ENCODE measurements at places on chromosomes 5 and 9.

- no peak for DNase-seq
These were observed 20.7 kb downstream of the BRD3OS start for GRCh38 chr9:134045841-134046544.

DNA sequence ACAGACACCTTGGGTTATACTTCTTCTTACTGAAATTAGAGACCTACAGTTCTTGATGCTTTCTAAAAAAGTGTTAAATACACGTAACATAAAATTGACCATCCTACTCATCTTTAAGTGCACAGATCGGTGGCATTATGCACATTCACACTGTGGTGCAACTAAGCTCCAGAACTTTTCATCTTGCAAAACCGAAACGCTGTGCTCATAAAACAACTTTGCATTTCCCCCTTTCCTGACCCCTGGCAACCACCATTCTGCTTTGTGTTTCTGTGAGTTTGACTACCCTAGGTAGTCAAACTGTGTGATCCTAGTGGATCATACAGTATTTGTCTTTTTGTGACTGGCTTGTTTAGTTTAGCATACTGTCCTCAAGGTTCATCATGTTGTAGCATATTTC, 3.9 kb downstream of the MVB12B start:
- no peak for DNase-seq

DNA sequence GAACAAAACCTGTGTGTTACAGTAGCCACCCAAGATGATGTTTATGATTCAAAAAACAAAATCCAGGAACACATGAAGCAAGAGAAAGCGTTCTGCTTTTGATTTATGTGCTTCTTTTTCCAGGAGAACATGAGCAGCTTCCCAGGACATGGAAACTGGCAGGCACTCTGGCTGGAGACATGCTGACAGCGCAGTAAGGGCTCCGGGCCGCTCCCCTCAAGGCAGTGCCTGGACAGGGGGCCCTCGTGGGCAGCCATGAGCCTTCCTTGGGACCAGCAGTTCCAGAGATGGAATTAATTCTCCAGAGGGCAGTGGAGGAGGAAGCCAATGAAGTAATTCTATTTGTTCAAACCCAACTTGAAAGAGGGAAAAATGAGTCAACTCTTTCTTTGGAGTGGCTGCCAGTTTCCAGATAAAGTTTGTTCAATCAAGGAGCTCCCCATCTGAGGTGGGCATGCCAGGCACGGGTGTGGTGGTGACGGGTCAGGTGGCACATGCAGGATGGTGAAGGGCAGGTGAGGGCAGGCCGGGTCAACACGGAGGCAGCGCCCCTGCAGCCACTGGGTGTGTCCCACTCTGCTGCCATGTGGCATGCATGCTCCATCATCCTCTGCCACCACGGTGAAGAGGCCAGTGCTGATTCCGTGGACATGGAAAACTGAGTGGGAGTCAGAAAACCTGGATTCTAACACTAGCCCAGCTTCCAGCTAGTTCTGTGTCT, 83.8 kb downstream of the OTULIN start:
- DNase-seq, result no peak

DNA sequence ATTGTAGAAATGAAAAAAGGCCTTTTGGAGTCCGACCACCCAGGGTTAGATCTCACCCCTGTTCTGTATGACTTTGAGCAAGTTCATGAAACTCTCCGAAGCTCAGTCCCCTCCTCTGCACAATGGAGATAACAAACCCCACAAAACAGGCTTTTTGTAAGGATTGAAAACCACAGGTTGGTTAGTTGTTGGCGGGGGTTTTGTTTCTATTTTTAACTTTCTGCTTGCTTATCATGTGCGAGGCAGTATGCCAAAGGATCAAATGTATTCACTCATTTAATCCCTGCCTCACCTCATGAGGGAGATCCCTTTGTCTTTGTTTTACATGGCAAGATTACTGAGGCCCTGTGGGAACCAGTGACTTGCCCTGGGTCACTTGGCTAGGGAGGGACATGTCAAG, 539.1 kb downstream of the CDK5RAP2 start:
- no peak for DNase-seq

DNA sequence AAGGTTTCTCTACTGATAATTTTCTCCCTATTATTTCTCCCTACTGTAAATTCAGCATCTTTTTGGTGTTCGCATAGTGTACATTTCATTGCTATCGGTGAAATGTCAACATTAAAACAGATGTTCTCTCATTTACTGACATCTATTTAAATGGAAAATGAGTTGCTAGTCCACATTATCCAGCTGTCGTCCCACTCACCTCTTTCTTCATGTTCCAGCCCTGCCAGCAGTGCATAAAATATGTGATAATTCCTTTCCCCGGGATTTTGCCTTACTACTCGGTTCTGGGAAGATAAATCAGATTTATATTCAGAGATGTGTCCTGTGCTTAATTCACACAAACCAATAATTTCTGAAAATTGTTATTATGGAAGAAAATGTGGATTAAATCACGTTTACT, 155.8 kb downstream of the MYO10 start:
- no peak for DNase-seq

DNA sequence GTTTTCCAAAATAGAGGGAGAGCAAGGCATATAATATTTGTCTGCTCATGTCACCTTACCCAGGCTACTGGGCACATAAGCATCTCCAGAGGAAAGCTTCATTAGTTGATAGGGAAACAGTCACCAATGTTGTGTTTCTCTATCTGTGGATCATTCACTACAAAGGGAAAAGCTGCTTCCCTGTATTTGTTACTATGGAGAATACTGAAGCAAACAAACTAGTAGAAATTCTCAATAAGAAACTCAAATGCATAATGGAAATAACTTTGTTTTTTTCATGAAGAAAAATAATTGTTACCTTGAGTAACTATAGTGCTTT, 138.2 kb downstream of the PCSK1 start:
- DNase-seq, result no peak

GRCh38 chr5:6595405-6595804, 37.4 kb downstream of the NSUN2 start:
- DNase-seq, result no peak

- no peak for DNase-seq
These were observed 193.7 kb downstream of the PIK3R1 start for GRCh38 chr5:68409259-68409658.

- no peak for DNase-seq
These were observed at the start of gene SEMA4D for GRCh38 chr9:89497978-89498851. TSS of gene SEMA4D (minus strand) at chr9:89498113. CDS start at chr9:89405456, 92,657 bp downstream.

DNA sequence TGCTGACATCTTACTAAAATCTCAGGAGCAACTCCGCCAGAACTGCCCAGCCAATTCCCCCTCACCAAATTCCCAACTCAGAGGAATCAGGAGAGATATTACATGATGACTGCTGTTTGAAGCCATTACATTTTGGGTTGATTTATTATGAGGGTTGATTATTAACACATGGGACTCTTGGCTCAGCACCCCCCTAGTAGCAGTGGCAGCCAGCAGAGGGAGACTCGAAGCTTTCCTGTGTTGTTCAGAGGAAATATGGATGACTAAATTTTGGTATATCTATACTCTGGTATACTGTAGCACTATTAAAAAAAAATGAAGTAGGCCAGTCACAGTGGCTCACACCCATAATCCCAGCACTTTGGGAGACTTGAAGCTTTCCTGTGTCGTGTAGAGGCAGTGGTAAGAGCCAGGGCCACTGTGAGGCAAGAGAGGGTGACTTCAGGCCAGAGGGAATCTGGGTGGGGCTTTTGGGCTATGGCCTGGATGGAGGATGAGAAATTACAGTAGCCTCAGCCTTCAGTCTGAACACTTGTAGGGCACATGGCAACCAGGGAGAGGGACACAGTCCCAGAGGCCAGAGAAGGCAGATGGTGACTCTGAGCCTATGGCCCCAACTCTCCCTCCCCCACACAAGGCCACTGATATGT, 111.4 kb downstream of the LHX2 start:
- DNase-seq, result no peak

DNA sequence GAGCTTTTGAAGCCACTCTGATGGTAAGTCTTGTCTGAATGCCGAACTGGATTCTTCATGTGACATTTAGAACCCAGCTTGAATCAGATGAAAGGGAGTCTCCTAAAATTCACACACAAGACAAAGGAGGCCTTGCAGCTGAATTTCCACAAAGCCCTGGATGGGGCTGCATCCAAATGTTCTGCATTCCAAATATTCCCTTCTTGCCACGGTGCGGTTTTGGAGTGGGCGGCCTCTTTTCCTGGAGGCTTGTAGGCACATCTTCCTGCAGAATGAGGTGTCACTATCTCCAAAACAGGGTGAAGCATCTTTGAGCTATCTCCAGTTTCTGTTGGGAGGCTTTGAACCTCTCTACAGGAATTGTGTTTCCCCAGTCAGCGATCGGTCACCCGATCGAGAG, 342.7 kb downstream of the ARHGEF28 start:
- DNase-seq, result no peak

DNA sequence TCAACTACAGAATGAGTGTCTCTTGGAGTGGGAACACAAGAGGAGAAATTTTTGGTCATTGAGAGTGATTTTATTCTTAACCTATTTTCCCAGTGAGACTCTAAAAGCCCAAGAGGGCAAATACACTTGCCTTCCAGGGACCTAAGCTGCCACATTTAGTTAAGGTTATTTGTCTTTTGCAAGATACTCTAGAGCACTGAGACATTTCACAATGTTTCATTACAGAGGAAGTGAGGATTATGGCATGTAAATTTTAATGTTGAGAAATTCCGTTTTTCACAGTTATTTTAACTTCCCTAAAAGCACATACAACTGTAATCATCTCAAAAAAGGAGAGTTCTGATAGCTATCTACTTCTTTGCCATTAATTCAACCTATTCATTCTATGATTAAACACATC, 38.7 kb upstream of the RAB3C start:
- no peak for DNase-seq

- DNase-seq, result no peak
These were observed 165.4 kb upstream of the RAI14 start for GRCh38 chr5:34490506-34491250.

- DNase-seq, result no peak
These were observed 53.9 kb downstream of the KCNN2 start for GRCh38 chr5:114415760-114416159.

DNA sequence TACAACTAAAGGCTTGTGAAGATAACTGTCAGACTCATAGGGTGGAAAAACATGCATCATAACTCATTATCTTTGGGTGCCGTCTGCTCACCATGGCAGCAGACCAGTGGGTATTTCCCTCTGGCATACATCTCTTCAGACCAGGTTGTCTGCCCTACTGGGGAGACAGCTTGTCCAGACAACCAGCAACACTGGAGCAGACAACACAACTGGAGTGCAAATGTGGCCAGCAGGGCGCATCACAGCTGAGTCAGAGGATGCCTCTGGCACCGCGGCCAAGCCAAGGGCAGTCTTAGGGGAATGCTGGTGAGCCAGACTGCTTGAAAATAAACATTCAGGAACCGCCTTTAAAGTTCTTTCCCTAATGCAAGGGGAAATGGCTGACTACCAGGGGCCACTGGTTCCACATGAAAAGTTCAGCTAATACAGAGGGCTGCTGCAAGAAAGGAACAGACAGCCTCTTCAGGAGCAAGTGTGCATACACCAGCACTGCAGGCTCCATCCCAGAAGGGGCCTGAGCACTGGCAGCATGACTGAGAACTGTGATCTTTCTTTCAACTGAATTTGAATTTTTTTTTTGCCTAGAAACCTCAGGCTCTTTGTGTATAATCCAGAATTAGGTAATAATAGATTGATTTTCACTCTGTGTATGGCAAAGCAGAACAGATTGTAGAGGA, 77.3 kb downstream of the MAMDC2 start:
- DNase-seq, result no peak

- DNase-seq, result no peak
These were observed 124.4 kb downstream of the SSBP2 start for GRCh38 chr5:81626524-81626923.

DNA sequence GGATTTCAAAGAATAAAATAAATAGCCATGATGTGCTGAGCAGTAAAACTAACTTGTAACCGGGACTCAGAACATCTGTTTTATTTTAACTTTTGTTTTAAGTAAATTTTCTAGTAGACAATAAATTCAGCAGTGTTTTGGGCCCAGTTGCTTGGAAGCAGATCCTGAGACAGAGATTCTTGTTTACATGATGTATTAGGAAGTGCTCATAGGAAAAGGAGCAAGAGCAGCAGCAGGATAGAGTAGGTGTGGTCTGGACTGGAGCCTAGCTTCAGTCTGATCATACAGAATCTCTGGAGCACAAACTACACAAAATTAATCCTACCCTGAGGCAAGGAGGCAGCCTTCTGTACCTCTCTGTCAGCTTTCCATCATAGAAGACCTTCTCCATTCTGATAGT, 139.2 kb upstream of the CCNH start:
- DNase-seq, result no peak

DNA sequence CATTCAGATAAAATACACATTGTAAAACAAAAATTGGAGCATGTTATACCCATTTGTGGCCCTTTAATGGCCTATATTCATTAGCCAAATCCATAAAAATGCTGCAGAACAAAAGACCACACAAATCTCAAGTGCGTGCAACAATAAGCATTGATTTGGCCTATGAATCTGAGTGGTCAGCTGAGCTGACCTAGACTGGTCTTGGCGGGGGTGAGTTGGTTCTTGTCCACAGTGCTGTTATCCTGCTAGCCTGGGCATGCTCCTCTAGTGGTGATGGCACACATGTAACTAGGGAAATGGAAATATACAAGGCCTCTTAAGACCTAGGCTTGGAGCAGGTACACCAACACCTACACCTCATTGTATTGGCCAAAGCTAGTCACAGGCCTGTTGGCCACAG, 122.2 kb upstream of the TBCA start:
- DNase-seq, result no peak

DNA sequence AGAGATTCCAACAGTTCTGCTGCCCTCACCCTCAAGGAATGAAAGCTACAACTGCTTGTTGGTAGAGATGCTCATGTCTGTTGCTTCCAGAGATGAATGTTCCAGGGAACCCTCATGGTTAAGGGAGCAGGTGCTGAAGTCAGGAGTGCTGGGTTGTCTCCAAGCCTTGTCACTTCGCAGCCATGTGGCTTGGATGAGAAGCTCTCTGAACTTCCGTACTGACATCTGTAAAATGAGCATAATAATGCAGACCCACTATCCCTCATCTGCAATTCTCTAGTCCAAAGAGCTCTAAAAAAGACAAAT, 133.3 kb upstream of the ADRA1B start:
- DNase-seq, result no peak

DNA sequence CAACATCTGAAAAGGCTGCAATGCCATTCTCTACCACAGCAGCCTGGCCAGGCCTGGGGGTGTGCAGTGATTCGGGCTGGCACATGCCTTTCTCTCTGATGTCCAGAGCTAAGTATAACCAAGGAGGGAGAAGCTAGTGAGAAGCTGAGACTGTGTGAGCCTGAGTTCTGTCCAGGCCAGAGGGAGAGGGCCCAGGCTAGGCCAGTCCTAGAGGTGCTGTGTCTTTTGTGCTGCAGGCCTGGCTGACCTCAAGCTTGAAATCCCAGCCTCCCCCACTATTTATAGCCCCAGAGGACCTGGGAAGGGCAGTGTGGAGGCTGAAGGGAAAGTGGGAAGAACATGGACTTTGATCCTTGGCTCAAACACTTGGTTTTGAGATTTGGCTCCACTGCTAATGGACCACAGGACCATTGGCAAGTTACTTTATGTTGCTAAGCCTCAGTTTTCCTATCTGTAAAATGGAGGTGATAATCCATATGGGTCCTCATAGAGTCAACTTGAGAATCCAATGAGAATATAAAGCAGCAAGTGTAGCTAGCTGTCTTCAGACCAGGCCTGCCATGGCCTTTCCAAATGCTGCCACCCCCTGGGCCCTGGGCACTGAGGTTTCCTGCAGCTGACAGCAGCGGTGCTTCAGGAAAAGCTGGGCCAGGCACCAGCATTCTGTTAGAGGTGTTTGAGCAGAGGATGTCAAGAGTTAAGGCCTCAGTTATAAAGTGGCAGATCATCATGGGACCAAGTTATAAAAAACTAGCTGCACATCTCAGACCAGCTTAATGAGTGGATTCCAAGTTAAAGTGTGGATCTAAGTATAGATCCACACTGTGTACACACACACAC, 21.1 kb downstream of the BNIP1 start:
- no peak for DNase-seq

Measured in activated T-helper 9 cell treated with anti-CD3 and anti-CD28 coated beads, Interleukin-2, amount 50 U/mL, for 16 hours (primary cell).